ENCODE measurements at places on chromosomes 4 and X.

GRCh38 chrX:9846631-9847030 is 60.4 kb downstream of the SHROOM2 start:
- DNase-seq: no peak

DNA sequence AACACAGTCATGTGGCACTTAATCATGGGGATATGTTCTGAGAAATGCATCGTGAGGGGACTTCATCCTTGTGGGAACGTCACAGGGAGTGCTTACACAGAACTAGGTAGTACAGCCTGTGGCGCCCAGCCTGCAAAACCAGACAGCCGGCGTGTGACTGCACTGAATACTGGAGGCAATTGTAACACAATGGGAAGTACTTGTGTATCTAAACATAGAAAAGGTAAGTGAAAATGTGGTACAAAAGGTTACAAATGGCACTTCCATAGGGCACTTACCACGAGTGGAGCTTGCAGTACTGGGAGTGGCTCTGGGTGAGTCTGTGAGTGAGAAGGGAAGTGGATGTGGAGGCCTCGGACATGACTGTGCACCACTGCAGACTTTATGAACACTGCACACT is 5.2 kb downstream of the TLR3 start:
- no peak for DNase-seq

GRCh38 chr4:129014566-129015509 is 78.5 kb downstream of the SCLT1 start:
- DNase-seq: no peak

- no peak for DNase-seq
Observed at GRCh38 chr4:16641971-16642370, 256.5 kb downstream of the LDB2 start.

DNA sequence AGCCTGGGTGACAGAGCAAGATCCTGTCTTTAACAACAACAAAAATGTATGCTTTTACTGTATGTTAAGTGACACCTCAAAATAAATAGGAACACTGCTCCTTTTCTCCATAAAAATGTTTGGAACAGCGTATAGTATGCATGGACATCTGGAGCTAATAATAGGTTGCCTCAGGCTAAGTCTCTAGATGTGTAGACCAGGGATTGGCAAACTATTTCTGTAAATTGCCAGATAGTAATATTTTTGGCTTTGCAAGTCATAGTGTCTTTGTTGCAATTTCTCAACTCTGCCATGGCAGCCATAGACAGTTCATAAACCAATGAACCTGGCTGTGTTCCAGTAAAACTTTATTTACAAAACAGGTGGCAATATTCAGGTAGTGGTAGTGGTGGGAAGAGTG is 76.6 kb upstream of the CBLL2 start:
- DNase-seq: no peak

All from NCI-H460 (cell line).